ENCODE measurements at places on chromosomes 7 and 10. TPM values are rescaled to one million over a fixed set of nuclear protein-coding genes. Genes with fewer than 3 reads are reported as not detected.

DNA sequence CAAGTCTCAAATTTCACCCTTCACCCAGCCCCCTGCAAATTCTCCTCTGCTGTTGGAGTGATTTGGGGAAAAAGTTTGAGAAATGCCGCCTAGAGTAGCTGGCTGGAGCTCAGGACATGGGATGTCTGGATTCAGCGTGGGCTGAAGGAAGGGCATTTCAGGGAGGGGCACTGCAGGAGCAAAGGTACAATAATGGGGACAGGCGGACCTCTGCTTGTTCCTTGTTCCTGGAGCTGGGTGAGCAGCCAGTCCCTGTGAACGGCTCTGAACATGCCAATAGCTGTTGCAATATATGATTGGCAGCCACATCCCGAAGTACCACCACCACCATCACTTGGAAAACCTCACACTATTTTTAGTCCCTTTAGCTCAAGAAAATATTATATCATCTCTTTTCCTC is 23.4 kb downstream of the ADRA2A start:
- no peaks in the 10 kb centered on the region for H3K27me3 ChIP-seq
- H3K36me3 ChIP-seq, result no peaks in the 10 kb centered on the region
- no peak overlapping the region for H3K4me3 ChIP-seq
- H3K27ac ChIP-seq, result no peak overlapping the region

DNA sequence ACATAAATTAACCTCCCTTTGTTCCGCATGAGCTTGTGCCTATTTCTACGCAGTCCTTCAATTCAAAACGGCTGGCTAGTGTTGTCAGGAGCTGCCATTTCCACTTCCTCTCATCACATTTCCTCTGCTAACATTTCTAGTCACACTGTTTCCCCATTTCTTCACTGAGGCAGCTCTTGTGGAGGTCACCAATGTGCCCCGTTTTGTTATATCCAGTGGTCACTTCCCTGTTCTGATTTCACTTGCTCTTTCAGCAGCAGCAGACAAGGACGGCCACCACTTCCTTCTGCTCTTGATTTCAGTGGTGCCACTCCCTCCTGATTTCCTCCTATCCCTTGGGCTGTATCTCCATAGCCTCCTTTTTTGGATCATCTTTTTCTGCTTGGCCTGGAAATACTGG is 64.8 kb upstream of the SEC61G start:
- no peak overlapping the region for H3K4me3 ChIP-seq
- H3K36me3 ChIP-seq, result no peaks in the 10 kb centered on the region
- no peak overlapping the region for H3K27ac ChIP-seq

DNA sequence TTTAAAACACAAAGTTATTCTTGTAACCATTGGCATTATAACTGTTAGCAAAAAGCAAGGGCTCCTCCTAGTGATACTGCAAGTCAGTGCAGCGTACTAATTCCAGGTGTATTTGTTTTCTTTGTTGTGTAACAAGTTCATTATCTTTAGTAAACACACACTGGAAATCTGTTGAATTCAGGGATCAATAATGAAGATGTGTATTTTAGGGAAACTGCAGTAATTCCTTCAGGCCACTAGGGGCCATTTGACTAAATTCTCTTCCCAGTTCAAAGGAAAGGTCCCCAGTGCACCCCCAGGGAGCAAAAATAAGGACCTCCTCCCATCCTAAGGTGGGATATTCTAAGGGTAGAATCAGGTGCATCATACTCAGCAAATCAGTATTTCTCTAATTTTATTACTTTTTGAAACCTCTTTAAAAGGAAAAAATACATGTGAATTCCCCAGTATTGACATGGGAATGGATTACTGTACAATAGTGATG is 158.6 kb upstream of the LYZL1 start:
- H3K27me3 ChIP-seq, result no peaks in the 10 kb centered on the region
- H3K36me3 ChIP-seq, result no peaks in the 10 kb centered on the region
- no peaks in the 10 kb centered on the region for H3K4me1 ChIP-seq
- no peak overlapping the region for H3K27ac ChIP-seq
- DNase-seq, result peak; percentile 10

GRCh38 chr10:44258019-44258418 is 126.9 kb downstream of the CXCL12 start:
- DNase-seq, result no peak
- no peaks in the 10 kb centered on the region for H3K27me3 ChIP-seq
- no peaks in the 10 kb centered on the region for H3K36me3 ChIP-seq
- H3K4me1 ChIP-seq, result peaks cover 20% of the 10 kb centered on the region

DNA sequence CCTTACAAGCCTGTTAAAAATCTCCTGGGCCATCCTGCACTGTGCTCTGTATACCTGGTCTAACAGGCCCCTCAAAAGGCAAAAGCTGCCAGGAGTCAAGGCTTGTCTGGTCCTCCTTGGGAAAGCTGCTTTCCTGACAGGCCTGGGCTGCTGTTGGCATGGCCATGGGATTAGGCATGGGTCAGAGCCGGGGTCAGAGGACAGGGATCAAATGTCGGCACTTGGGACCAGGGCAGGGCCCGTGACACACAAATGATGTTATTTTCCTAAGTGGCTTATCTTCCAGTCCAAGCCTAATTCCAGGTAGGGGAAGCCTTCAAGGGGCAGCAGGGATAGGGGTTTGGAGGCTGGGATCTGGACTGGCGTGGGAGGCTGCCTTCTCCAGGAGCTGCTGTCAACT is 191.5 kb upstream of the GPR26 start:
- H3K4me3 ChIP-seq, result no peak overlapping the region
- H3K27ac ChIP-seq, result no peak overlapping the region
- no peak for DNase-seq
- peaks cover 14% of the 10 kb centered on the region for H3K4me1 ChIP-seq

DNA sequence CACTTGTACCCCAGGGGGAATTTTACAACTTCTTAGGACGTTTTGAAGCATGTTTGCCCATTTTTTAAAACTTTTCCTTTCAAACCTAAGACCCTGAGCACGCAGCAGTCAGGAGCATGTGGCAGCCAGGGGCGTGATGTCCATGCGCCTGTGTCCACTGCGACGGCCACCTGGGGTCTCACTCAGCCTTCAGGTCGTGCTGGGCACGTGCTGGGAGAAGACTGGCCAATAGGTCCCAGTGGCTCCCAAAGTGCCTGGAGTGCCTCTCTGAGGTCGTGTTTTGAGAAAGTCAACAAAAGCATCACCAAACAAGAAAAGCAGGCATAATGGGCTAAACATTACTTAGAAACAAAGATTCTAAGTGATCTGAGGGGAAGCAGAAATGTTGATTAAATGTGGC is 14.8 kb downstream of the LRRC27 start:
- no peaks in the 10 kb centered on the region for H3K4me1 ChIP-seq
- H3K4me3 ChIP-seq, result no peak overlapping the region
- DNase-seq, result no peak
- H3K36me3 ChIP-seq, result no peaks in the 10 kb centered on the region

DNA sequence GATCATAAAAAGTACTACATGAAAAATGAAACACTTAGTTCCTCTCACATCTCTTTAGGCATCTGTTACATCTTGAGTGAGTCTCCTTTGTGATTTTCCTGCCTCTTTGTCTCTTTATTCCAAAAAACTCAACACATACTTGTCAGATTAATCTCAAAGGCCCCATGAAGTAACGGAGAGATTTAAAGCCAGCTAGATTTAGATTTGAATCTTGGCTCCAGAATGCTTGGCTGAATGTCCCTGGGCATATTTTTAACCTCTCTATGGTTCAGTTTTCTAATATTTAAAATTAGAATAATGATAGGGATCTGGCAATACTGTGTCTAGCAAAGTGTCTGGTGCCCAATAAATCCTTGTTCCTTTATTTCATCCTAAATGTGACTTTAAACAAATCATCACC is 140.0 kb downstream of the DGKB start:
- no peak overlapping the region for H3K4me3 ChIP-seq
- DNase-seq, result no peak
- no peaks in the 10 kb centered on the region for H3K36me3 ChIP-seq
- H3K27ac ChIP-seq, result no peak overlapping the region

DNA sequence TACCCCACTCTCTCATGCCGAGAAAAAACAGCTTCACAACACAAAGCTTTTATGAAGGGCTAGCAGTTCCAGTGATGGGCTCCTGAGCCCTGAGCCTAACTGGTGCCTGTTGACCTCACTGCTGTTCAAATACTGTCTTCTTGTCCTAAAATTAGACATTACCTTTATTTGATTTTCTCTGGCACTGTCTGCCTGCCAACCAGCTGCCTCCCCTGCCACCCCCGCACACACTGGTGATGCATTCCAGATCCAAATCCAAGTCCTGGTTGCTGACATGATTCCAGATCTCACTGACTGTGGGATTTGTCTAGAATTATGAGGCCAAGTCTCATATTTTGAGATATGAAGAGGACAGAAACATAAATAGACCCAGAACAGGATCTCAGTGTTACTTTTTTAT is 816.2 kb downstream of the NRG3 start:
- no peak overlapping the region for H3K4me3 ChIP-seq
- no peaks in the 10 kb centered on the region for H3K36me3 ChIP-seq
- no peak for DNase-seq

GRCh38 chr10:38038107-38038931 is 27.8 kb downstream of the ZNF33A start:
- H3K4me1 ChIP-seq, result no peaks in the 10 kb centered on the region
- H3K4me3 ChIP-seq, result no peak overlapping the region
- DNase-seq, result no peak
- H3K36me3 ChIP-seq, result no peaks in the 10 kb centered on the region
- H3K27me3 ChIP-seq, result no peaks in the 10 kb centered on the region
- no peak overlapping the region for H3K27ac ChIP-seq

DNA sequence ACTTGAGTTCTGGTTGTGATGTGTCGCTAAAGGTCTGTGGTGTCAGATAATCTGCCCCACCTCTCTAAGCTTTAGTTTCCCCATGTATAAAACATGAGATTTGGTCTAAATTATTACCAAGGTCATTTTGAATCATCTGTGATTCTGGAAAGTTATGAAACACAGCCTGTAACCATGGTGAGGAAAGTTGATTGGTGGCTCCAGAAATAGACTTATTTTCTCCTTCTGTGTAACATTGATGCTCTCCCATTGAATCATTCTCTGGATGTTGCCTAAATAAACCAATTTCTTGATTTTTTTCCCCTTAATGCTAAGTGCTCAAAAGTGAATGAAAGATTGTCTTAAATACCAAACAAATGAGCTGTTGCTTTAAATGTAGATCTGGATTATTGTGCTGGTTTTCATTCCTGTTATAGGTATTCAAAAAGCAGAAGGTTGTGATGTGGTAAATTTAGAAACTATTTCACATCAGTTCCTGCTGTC is 30.0 kb upstream of the PCGF5 start:
- no peaks in the 10 kb centered on the region for H3K4me1 ChIP-seq
- no peak overlapping the region for H3K27ac ChIP-seq
- no peaks in the 10 kb centered on the region for H3K36me3 ChIP-seq
- H3K27me3 ChIP-seq, result no peaks in the 10 kb centered on the region
- DNase-seq, result no peak

- no peak overlapping the region for H3K4me3 ChIP-seq
- H3K27me3 ChIP-seq, result no peaks in the 10 kb centered on the region
- DNase-seq, result no peak
- no peaks in the 10 kb centered on the region for H3K36me3 ChIP-seq
Measured at GRCh38 chr7:86667732-86668131, 24.0 kb downstream of the GRM3 start.

DNA sequence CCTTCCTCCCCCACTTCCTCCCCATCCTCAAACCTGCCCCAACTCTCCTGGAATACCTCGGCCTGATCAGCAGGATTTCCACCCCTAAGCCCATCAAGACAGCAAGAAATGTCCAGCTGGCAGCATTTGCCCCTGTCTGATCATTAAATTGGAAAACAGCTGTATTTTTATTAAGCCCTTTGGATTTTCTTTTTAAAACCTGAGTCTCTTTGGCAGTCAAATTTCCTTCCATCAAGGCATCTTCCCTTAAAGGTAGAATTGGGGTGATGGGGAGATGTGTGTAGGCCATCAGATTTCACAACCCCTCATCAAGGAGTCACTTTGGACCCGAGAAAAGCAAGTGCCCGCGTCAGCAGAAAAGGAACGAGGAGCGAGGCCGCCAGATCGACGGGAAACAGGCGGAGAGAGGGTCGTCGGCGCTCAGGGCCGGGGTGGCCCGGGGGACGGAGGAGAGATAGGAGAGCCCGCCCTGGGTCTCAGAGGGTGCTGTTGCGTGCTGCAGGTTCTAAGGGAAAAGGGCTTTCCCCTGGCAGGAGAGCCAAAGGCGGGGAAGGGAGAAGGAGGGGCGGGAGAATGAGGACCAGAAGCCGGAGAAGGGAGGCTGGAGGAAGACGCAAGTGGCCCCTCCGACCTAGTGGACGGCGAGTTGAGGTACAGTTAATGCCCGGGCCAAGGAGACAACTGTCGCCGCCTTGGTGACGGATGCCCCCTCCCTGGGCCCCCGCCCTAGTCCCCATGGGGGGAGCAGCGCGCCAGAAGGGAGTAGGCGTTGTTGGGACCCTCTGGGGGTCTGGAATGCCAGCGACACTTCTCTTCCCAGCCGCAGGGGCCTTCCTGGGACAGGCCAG is 11.5 kb upstream of the GATA3 start:
- no peaks in the 10 kb centered on the region for H3K36me3 ChIP-seq
- H3K27me3 ChIP-seq, result peaks cover 5% of the 10 kb centered on the region
- H3K27ac ChIP-seq, result no peak overlapping the region
- no peak overlapping the region for H3K4me3 ChIP-seq
- DNase-seq, result no peak

DNA sequence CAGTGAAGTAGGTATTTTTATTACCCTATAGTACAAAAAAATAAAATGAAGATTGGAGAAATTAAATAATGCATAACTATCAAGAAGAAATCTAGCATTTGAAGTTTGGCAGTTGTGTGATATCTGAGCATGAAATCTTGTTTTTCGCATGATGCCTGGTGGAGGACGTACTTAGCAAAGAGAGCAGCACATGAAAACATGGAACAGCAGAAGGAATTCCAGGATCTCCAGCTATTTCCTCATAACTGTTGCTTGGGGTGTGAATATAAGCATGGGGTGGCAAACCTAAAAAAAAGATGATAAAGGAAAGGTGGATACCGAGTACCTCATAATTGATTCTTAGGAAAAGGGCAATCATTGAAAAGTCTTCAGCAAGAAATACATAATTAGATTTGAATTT is 174.3 kb upstream of the FAM3C start:
- no peaks in the 10 kb centered on the region for H3K27me3 ChIP-seq
- peaks cover under 1% of the 10 kb centered on the region for H3K4me1 ChIP-seq
- H3K27ac ChIP-seq, result no peak overlapping the region
- no peak for DNase-seq
- H3K36me3 ChIP-seq, result no peaks in the 10 kb centered on the region

GRCh38 chr7:45324683-45325237 is 167.2 kb downstream of the RAMP3 start:
- no peak overlapping the region for H3K27ac ChIP-seq
- H3K27me3 ChIP-seq, result no peaks in the 10 kb centered on the region
- no peak overlapping the region for H3K4me3 ChIP-seq
- H3K36me3 ChIP-seq, result no peaks in the 10 kb centered on the region
- DNase-seq, result no peak

Gene SAMD9L
- 5.4 TPM for total RNA-seq

Gene KLHDC10
- 10.5 TPM for total RNA-seq

Gene DPCD
- total RNA-seq, result 9.2 TPM

Gene STRIP2
- 0.26 TPM for total RNA-seq

Gene UFSP1
- 6.2 TPM for total RNA-seq

Gene CCDC7
- 23.6 TPM for total RNA-seq

Gene EIF4EBP2
- 47.1 TPM for total RNA-seq

Gene LIMK1
- total RNA-seq, result 27.4 TPM
